ENCODE measurements at places on chromosomes 7 and 10.

DNA sequence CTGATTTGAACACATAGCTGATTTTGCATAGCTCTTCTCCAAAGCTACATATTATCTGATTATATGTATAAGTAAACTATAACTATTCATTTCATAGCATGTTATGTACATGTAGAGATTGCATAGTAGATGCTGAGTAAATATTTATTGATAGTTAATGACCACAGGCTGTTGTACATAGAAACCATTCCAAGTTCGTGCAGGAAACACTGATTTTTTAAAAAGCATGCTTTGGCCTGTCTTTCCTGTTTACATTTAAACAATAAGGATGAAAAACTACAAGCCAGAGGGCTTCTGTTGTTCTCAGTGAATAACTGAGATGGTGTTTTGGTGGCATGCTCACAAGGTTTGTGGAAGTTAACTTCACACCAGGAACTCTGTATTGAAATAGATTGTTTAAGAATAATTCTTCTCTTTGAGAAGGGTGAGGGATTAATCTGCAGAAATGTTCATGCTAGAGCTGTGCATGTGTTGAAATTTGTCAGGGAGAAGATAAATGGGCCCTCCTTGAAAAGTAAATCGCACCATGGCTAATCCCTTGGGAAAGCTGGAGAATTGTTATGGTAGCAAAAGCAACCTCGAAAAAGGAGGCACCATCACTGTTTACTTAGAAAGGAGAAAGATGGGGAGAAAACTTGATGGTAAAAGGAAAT lies 120.2 kb upstream of the SP8 start:
- no peak for DNase-seq

DNA sequence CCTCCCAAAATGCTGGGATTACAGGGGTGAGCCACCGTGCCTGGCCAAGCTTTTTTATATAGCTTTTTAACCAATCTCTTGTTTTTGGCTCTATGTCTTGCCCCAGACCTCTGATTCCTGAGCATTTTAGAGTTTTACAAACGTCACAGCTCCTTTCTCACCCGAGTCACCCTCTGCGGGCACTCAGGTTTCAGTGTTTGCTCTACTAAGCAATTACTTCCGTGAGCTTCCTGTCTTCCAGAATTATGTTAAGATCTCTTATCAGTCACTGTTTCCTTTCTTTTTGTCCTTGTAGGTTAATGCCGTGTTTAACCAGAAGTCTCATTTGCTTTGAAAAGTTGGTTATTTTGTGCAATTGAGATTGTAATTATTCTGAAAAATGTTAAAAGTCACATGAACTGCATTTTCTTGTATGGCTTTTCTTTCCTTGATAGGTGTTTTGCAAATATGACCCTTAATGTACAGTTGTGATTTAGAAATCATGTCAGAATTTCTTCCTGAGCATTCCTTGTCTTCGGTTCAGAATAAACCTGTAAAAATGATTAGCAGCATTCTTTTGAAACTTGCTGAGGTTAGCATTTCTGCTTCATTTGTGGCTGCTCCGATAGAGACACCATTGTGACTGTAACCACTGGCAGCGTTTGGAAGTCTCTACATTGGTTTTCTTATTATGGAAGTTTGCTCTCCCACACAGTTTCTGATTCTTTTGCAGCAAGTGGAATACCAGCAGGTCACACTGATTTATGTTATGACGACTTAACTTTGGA lies 4.5 kb upstream of the HKDC1 start:
- DNase-seq: no peak

GRCh38 chr7:19061331-19061730 lies 56.1 kb downstream of the TWIST1 start:
- DNase-seq: no peak

DNA sequence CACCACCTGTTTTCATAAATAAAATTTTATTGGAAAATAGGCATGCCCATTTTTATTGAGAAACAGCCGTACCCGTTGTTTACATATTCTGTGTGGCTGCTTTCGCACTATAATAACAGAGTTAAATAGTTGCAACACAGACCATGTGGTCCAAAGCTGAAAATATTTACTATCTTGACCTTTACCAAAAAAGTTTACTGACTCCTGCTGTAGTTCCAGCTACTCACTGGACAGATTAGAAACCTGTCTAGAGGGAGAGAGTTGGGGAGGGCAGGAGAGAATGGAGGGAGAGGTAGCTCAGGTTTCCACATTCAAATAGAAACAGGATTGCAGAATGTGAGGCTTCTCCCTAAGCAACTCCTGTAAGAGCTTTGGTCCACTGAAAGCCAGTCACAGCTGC lies 55.1 kb upstream of the GLCCI1 start:
- DNase-seq: no peak

DNA sequence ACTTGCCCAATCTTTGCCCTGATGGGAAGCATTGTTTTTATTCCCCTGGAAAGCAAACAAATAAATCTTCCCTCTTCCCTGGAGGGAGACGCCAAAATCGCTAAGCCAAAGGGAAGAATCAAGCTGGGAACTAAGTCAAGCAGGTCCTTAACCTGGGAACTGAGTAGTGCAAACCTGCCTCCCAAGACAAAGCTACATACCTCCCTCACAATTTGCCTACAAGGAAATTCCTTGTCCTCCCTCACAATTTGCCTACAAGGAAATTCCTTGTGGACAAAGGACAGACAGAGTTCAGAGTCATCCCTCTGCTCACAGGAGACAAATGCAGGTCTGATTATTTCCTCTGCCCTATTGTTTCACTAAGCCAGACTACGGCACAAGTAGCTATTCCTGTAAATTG lies 50.5 kb downstream of the SPOCK2 start:
- no peak for DNase-seq

- no peak for DNase-seq
Observed at GRCh38 chr10:79192677-79193003, 123.9 kb downstream of the ZMIZ1 start.

DNA sequence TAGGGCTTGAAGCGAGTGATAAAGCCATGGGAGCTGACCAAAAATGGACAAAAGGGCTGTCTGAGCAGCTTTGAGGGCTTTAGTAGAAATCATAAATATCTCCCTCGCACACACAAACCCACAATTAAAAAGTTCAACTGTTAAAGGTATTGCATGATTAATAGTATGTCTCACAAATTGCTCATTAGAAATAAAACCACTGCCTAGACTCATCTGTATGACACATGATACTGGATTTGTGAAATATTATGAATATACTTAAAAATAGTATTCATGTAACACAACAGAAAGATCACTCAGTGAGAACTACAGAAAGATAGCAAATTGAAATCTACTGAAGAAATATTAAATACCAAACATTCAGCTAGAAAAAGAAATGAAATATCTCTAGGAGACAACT lies 11.9 kb upstream of the PTPN12 start:
- peak; percentile 43 for DNase-seq

DNA sequence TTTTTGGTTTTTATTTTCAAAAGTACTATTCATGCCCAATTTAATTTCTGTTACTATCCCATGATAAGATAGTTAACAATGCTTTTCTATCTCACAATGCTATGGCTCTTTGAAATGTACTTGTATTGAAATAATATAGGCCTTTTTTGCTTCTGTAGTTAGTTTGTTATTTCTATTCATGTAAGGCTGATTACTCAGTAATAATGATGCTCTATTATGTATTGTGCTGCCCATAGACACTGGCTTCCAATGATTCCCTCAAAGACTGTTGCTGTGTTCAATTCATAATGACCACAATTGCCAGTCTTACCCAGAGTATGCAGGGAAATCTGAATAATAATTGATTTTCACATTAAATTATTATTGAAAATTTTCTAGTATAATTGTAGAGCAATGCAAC lies 155.5 kb upstream of the POT1 start:
- no peak for DNase-seq

DNA sequence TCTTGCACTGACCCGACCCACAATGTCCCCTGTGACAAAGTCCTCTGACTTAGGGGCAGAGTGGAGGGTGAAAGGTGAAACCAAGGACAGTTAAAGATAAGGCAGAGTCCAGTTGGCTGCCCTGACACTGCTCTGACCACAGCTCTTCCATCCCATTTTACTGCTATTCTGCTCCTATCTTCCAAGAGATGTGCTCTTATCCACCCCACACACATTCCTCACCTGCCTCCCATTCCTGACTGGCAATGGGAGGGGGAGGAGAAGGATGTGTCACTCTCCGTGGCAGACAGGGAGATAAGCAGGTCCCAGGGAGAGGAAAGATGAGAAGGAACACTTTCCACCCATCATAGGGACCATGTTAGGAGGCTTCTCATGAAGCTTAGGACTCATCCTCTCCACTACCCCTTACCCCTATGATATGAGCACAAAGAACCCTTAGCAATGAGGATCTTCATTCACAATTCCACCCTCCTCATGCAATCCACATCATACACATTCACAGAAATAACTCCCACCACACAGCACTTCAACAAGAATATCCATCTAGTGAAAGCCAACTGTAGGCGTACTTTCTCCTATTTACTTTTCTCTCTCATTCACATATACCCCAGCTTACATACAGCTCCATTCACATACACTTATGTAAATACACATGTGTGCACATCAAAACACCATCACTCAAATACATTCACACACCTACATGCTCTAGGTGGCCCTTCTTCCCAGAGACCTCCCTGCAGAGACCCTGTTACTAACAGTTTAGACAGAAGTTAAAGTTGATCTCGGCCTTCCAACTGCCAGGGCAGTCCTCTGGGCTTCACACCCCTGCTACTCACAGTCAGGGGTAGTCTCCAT lies 6.6 kb downstream of the SYNPO2L start:
- no peak for DNase-seq

GRCh38 chr7:159004411-159004810 lies 140.3 kb downstream of the VIPR2 start:
- no peak for DNase-seq

GRCh38 chr7:131305152-131305551 lies 22.5 kb upstream of the MKLN1 start:
- no peak for DNase-seq

DNA sequence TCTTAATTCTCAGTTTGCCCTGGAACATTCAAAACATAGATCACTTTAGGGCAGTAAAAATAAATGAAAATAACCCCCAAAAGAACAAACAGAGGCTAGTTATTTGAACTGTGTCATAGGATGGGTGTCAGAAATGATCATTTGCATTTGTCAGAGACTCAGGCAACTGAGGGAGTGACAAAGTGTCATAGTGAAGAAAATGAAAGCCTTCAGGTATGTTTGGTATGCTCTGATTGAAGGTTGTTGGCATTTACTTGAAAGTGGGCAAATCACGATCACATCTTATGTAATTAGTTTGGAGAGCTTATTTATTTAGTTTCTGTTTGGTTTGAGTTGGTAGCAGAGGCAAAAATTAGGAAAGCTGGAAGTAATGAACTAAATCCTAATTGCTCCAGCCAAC lies 880.9 kb downstream of the ANKRD7 start:
- no peak for DNase-seq

GRCh38 chr7:158710651-158711102 lies 6.1 kb upstream of the NCAPG2 start:
- peak; percentile 85 for DNase-seq

DNA sequence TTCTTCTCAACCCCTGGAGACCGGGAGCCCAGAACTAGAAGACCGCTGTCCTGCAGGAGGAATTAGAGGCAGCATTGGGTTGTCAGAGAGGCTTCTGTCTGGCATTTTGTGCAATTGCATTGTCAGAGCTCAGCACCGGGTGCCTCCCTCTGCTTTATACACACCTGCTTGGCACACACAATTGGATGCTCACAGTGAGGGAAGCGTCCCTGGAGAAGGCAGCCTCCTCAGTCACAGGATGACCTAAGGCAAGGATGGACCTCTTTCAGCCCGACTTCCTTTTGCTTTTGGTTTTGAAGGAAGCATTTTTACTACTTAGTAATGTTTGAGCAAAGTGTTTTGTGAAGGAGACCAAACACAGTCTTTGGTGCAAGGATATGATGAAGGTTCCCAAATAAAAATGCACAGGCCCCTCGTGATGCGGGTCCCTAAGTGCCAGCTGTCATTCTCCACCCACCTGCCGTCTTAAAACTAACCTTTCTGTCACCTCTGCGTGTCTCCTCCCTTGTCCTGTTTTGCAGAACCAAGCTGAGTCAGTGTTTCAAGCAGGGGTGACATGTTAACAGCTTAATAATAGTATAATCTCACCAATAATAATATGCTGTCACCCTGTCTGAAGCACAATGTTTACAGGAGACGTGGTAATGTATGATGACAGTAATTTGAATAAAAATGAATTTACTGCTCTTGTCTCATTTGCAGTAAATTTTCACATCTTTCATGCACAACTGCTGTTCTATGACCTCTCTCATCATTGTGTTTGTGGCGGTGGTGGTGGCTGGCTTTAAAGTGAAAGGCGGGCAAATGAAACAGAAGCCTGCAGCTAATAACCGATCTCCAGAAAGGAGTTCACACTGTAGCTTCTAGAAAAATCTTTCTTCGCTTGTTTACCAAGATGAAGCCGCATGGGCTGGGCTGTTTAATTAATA lies 430.2 kb upstream of the MKI67 start:
- no peak for DNase-seq

- DNase-seq: no peak
Observed at GRCh38 chr10:87504307-87504639, 420 bp upstream of the MINPP1 start.

DNA sequence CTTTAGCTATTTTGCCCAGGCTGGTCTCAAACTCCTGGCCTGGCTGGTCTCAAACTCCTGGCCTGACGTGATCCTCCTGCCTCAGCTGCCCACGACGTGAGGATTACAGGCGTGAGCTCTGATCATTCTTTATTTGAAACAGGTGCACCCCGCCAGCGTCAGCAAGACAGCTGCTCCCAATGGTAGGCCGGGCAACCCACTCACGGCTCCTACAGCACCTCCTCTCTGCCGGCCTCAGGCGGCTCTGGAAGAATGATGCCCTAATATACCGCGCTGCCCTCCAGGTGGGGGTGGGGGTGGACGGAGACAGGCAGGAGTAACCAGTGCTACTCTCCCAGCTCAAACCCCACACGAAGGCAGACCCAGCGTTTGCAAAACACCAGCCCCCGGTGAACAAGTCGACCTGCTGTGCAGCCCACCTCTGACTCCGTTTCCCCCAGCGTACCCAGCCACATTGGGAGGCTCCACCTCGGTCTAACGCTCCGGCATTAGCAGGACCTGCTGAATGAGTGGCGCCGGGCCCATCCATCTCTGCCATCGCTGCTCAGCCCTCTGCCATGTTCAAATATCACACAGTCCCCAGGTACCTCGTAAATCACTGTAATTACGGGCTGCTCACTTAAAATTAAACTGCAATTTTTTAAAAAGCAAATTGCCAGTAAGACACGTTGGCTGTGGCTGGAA lies 148.6 kb downstream of the ELFN1 start:
- DNase-seq: no peak

GRCh38 chr7:50622821-50623220 lies 57.6 kb upstream of the DDC start:
- DNase-seq: no peak

GRCh38 chr10:112247791-112248190 lies 35.4 kb upstream of the TECTB start:
- no peak for DNase-seq

- DNase-seq: no peak
Observed at GRCh38 chr7:127536741-127537140, 48.7 kb downstream of the GCC1 start.
